ENCODE measurements at places on chromosomes 7 and 10.
A peak's percentile ranks its signal among the peaks of the same experiment; 100 is the strongest.

- DNase-seq, result no peak
Measured at GRCh38 chr7:86012971-86013370, 630.7 kb upstream of the GRM3 start.

DNA sequence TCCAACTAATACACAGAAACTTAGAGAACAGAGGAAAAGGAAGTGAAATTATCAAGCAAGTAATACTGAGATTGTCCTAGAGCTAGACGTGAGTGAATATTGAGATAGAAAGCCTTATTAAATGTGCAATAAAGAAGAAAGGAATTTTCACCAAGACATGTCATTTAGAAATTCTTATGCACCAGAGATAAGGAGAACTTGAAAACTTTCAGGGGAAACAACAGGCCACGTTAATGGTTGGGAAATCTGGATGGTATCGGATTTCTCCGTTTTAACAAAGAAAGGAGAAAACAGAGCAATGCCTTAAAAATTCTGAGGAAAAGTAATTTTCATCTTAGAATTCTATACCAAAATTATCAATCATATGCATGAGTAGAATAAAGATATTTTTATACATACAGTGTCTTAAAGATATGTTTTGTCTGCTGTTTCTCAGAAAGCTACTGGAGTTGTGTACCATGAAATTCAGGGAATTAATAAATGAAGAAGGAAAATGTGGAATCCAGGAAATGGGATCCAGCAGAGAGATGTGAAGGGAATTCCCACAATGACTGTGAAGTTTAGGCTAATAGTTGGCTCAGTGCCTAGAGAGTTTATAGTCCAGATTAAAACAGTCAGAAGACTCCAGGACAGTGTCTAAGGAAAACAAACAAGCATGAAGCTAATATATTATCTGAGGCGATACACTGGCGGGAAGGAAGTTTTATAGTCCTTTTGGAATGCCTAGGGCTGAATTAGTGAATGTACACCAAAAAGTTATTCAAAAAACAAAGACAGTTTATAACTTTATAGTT lies 159.5 kb downstream of the PPP1R9A start:
- DNase-seq, result no peak

DNA sequence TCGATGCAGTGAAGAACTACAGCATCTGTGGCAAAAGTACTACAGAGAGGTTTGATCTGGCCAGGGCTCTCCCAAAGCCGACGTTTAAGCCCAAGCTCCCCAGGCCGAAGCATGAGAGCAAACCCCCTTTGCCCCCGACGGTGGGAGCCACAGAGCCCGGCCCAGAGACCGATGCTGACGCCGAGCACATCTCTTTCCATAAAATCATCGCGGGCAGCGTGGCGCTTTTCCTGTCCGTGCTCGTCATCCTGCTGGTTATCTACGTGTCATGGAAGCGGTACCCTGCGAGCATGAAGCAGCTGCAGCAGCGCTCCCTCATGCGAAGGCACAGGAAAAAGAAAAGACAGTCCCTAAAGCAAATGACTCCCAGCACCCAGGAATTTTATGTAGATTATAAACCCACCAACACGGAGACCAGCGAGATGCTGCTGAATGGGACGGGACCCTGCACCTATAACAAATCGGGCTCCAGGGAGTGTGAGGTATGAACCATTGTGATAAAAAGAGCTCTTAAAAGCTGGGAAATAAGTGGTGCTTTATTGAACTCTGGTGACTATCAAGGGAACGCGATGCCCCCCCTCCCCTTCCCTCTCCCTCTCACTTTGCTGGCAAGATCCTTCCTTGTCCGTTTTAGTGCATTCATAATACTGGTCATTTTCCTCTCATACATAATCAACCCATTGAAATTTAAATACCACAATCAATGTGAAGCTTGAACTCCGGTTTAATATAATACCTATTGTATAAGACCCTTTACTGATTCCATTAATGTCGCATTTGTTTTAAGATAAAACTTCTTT lies 2.3 kb downstream of the LRRTM3 start:
- DNase-seq, result no peak

- no peak for DNase-seq
Measured at GRCh38 chr10:103549349-103549685, 55.8 kb downstream of the NEURL1 start.

DNA sequence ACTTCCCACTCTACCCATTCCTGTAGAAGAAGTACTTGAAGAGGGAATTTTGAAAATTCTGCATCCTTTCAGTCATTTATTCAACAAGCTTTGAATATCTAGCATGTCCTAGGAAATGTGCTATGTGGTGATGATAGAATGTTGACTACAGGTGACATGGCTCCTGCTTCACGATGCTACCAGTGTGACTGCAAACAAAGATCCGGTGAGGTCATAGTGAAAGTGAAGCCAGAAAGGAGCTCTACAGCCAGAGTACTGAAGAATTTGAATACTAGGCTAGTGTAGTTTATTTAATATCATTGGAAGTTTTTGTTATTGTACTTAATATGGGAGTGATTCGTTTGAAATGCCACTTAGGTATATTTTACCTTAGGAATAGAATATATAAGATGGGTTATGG lies 348.1 kb downstream of the TFEC start:
- no peak for DNase-seq

- no peak for DNase-seq
Measured at GRCh38 chr7:101536232-101536631, 92.9 kb downstream of the MYL10 start.

DNA sequence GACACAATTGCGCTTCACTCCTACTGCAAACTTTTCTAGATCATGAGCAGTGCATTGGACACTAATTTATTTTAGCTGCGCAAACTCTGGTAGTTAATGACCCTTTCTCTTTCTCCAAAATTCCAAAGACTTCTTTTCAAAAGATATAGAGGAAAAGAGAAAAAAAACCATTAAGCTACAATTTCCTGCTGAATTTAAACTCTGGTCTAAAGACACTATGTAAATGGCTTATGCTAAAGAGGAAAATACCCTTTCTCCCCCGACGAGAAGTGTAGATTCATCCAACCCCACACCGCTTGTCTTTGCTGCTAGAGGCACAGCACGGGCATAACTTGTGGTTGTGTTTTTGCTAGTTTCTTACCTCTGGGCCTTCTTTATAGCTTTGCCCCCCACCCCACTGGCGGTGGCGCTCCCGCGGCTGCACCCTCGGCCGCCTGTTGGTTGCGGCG lies 84.1 kb downstream of the SNX10 start:
- DNase-seq, result peak; percentile 54

- DNase-seq, result no peak
Measured at GRCh38 chr10:69317626-69318105, 39.4 kb downstream of the HK1 start.

DNA sequence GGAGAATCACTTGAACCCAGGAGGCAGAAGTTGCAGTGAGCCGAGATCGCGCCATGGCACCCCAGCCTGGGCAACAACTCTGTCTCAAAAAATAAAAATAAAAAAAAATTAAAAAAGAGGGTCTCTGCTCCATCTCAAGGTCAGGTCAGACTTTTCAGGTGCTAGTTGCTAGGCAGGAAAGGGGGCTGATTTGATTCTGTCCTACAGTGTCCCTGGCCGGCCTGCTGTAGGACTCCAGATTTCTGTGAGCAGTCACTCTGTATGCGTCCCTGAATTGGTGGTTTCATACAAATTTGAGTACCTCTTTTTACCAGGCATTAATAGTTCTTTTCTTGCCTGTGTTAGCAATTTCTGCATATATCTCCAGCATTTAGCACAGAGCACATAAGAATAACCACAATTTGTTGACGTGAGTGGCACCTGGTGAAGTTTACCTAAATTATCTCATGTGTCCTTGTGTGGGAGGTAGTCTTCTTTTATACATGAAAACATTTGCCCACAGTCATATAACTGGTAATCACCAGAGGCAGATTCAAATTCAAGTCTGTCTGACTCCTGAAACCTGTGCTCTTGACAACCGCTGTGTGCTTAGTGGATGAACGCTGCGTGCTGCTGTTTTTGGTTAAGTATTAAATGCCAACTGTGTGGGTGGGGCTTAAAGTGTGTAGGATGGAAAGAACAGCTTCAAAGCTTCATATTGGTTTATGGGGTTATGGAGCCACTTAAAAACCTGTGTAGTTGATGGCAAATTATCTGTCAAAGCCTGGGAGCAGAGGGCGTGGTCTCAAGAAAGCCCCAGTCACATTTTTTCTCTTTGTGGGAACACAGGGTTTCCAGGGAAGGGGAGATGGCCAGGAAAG lies 3.2 kb upstream of the ZNF775 start:
- no peak for DNase-seq

DNA sequence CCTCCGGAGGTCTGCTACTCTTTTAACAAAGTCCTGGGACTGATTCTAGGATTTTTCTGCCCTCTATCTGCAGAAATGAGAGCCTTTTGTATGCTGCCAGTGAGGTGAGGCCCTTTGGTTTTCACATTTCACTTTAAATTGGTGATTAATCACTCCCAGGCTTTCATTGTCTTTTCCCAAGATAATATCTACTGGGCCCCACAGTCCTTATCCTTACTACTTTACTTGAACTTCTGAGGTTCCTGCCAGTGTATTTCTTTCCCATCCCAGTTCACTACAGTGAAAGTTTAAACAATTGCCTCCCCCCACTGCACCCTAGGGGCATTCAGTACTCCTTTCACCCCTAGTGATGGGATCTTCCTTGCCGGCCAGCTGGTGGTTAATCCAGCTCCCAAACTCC lies 127.4 kb upstream of the INHBA start:
- no peak for DNase-seq

DNA sequence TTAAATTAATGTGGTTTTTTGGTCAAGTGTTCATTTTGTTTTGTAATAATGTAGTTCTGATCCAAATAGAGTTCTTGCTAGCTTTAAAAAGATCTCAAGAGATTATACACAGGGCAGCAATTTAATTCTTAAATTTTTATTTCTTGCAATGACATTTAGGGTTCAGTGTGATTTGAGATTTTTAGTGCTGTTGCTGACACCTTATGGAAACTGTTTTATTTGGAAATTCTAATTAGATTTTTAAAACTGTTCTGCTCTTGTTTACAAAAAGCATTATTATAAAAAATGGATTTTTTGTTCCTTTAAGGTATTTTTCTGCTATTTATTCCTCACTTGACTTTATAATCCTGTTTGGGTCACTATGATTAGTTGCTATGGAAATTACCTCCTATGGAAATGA lies 72.1 kb downstream of the RTKN2 start:
- DNase-seq, result no peak

DNA sequence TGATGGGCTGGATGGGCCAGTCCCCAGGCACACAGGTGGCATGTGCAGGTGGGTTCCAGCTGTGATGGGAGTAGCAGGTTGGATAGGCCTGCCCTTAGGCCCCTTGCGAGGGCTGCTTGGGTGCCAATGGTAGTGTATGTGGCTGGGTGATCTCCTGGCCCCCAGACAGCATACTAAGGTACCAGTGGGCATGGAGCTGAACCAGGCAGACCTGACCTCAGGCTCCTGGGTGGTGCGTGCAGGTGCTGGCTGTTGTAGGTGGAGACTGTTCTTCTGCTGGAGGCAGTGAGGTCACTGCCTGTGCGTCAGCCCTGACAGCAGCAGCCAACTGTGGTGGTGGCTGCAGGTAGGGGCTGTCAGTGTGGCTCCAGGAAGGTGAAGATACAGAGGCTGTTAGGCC lies 384.7 kb downstream of the ANKRD7 start:
- no peak for DNase-seq

DNA sequence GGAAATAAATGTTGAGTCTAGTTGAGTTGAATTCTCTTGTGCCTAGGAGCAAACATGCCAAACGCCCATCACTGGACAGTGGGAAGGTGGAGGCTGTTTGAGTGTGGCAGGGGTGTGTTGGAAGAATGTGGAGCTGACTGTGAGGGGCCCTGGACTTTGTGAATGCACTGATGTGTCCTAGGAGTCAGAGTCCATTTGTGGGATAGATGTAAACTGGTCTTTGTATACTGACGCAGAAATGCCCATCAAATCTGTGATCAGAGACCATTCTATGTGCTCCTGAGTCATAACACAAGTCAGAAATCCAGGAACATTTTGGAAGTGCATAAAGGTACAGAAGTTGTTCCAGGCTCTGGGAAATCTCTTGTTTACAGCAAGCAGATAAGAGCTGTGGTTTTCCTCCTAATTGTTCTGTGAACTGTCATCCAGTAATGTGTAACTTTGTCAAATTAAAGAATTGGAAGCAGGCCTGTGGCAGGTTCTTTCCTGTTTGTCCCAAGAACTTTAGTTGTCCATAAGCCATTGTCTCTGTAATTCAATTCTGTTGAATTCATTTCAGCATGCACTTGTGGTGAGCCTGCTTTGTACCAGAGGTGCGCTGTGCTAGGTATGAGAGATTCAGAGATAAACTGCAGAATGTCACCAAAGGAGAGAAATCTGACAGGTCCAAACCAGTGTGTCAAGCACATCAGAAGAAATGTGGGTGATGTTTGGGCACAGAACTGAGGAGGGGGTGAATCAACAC lies 7.6 kb downstream of the PRXL2A start:
- DNase-seq, result no peak

DNA sequence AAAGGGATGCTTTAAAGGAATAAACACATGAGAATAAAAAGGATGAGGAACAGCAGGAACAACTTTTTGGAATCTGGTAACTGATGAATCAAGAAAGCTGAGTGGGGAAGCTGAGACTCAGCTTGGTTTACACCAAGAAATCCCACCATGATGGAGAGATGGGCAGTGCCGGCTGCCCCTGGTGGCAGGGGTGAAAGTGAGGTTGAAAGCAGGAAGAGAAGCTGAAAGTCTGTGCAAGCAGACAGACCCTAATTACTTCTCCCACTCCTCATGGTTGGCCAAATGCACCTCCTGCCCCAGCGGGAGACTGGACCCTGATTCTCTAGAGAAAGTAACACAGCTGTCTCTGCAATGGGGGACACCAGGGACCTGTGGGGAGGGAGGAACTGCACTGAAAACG lies 57.6 kb upstream of the NANOS1 start:
- no peak for DNase-seq

Data from NCI-H1105 (cell line).